Stimulated activated naive CD8-positive, alpha-beta T cell treated with anti-CD3 and anti-CD28 coated beads, Interleukin-15, Interleukin-2, amounts not matched to agents 100 U/mL and 50 U/mL, for 24 hours (primary cell): ENCODE measurements at places on chromosomes 7 and 10.

GRCh38 chr7:159031750-159032149 is 112.9 kb downstream of the VIPR2 start:
- no peak for DNase-seq

DNA sequence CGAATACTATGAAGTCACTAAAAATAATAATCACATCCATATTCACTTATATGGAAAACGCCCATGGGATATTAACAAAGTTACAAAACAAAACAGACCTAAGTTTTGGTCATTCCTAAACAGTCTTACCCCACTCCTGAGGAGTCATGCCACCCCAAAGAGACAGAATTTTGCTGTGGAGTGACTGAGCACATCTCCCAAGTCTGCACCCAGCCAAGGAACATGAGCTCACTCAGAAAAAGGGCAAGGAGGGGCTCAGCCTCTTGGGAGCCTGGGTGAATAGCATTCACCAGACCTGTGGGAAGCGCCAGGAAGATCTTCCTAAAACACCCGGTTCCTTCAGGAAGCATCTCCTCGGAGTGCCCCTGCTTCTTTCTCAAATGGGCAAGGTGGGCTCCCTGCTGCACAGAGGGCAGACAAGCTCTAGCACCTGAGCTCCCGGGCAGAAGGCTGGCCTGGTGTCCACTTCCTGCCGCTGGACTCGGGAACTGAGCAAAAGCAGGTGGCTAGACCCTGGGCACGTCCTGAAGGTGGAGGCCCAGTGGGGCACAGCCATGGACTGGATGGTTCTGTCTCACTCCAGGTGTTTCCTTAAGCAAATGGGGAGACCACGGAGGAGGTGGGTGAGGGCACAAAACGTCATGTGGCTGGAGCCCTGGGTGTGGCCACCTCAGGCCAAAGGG is 31.0 kb downstream of the TNS3 start:
- no peak for DNase-seq

DNA sequence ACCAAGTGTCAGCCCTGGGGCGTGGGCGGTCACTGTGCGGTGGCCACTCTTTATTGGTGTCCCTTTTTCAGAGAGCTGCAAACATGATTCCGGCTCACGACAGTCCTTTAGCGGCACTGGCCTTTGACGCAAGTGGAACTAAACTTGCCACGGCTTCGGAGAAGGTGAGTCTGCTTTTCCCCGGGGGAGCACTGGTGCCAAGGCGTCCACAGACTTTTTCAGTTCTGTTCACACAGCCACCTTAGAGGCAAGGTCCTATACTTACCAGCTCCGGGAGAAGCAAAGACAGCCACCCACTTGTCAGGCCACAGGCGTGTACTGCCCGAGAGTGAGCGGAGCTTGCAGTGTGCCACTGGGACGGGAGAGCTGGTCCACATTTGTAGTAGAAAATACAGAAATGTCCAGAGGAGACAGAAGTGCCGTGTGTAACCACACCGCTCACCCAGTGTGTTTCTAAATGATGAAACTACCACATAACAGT is 27.9 kb downstream of the WIPI2 start:
- DNase-seq: no peak

DNA sequence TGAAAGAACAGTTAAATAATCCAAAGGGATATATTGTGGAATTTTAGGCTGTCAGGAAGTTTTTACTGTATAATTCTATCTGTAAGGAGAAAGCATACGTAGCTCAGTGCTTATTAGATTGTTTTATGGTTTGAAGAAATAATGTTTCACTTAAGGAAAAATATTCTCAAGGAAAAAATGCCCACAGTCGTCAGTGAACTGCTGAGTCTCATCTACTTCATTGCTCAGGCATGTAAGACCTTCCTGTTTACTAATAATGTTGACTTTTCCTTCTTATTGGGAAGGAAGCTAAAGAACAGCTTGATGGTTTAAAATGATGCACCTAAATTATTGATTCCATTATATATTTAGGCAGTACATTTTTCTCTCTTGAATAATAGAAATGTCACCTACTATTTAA is 304.2 kb downstream of the SDK1 start:
- no peak for DNase-seq

DNA sequence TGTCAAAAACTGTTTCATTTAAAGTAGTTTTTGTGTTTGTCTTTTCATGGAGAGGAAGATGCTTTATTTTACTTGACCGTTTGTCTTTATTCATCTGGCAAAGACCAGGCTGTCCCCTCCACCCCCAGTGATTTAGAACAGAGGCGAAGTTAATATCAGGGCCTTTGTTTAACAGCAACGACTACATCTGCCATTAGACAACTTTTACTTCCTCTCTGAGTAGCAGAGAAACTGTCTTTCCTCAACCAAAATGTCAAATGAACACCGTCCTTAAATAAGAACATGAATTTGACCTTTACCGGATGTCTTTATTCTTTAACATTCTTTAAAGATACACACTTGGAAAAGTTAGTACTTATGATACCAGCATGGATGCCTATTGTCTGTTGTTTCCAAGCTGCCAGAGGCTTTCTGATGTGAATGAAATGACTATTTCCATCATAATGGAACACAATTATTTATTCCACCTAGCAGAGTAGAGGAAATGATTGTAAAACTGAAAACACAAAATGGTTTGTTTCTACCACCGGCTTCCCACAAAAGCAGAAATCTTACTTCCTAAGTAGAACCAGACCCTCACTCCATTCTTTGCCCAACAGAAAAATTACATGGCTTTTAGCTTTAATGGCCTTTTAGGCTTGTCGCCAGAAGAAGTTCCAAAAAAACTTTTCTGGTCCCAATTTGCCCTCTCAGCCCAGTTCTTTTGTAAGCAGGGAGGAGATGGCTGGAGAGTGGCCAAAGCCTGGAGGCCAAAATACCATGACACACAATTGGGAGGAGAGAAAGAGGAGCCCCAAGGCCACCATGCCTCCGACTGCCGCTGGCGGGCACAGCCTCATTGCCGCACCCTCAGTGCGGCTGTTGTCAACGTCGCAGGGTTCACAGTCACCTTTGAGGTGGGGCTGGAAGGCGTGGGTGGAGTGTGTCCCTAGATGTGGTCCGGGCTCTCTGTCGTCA is 168.5 kb downstream of the TEX36 start:
- no peak for DNase-seq
